ENCODE measurements at places on chromosomes 3 and 15.

DNA sequence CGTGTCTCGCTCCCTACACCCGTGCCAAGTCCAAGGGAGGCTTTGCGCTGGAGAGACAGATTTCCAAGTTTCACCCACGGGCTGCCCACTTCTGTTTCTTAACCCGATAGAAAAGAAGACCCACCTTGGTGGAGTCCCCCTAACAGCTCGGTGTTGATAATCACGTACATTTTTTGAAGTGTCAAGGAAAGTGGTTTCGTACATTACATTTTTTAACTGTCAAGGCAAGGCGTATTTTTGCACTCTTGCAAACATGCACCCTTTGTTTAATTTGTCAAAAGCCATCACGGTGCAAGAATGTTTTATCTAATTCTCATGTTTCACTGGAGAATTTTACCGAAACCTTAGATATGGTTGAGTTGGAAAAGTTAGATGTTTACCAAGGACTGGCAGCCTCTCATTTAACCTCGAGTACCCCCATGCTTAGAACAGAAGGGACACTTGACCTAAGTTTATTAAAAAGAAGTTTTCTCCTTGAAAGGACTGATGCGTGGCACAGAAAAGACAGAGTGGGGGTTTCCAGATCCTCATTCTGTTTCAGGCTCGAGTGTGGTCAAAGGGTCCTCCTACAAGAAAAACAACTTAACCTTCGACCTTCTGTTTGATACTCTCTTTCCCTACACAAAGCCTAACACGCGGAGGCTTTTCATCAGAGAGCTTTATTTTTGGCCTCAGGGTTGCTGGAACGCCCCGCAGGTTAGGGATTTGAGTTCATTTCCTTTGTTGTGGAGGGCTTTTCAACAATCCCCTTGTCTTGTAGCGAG, 882 bp downstream of the GXYLT2 start:
- no peak for DNase-seq

DNA sequence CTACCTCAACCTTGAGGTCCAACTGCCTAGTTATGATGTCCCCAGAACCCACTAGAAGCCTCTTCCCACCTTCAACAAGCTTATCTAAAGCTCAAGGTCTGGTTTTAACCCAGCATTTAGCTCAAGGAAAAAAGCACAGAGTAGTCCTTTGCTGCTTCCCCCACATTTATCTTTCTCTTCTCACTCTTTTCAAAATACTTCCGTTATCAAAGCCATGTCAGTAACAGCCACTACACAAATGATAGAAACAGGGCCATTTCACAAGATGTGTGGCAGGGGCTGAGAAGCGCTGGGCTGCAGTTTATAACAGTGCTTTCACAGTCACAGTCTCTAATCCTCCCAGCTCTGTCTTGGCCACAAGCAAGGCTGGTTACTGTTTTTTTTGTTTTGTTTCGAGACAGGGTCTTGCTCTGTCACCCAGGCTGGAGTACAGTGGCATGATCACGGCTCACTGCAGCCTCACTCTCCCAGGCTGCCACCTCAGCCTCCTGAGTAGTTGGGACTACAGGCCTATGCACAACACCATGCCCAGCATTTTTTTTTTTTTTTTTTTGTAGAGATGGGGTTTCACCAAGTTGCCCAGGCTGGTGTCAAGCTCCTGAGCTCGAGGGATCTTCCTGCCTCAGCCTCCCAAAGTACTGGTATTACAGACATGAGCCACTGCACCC, 218.8 kb downstream of the OSBPL10 start:
- no peak for DNase-seq

DNA sequence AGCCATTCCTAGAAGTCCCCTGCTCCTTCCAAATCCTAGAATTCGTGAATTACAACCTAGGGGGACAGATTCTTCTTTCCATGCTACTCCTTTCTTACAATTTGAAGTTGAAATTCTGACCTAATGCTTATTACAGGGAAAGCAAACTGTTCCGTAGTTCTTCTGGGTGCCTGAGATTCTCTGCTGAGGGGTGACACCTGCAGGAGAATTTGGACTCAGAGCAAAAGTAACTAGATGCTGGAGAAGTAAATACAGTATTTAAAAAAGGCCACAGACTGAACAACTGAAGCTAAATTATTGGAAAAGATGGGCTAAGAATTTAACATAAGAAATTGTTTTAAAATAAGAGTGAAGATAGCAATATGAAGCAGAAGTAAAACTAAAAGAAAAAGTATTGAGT, 37.9 kb downstream of the ACAD9 start:
- no peak for DNase-seq

- no peak for DNase-seq
Measured at GRCh38 chr3:18127174-18127858, 297.8 kb downstream of the SATB1 start.

- no peak for DNase-seq
Measured at GRCh38 chr3:134650431-134651346, at the start of gene KY. Gene KY, minus strand, starts transcription at chr3:134651022. Its CDS starts 62 bp downstream, at chr3:134650960.

GRCh38 chr15:67840749-67841512, 1.1 kb upstream of the RNU6-1 start:
- no peak for DNase-seq

DNA sequence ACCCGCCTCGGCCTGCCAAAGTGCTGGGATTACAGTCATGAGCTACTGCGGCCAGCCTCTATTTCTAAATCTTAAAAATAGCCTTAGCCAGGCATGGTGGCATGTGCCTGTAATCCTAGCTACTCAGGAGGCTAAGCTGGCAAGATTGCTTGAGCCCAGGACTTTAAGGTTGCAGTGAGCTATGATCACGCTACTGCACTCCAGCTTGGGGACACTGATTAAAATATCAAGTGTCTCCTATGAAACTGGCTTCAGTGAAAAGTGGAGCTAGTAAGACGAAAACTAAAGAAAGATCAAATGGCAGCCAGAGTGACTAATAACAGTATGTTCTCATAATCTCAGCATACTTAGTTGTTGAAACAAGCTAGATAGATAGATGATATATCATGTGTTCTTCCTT, 112.5 kb downstream of the STT3B start:
- DNase-seq: no peak

- DNase-seq: no peak
Measured at GRCh38 chr3:129060276-129061022, at the start of gene GP9. Gene GP9, plus strand, starts transcription at chr3:129060779. Its CDS starts 961 bp downstream, at chr3:129061740.

DNA sequence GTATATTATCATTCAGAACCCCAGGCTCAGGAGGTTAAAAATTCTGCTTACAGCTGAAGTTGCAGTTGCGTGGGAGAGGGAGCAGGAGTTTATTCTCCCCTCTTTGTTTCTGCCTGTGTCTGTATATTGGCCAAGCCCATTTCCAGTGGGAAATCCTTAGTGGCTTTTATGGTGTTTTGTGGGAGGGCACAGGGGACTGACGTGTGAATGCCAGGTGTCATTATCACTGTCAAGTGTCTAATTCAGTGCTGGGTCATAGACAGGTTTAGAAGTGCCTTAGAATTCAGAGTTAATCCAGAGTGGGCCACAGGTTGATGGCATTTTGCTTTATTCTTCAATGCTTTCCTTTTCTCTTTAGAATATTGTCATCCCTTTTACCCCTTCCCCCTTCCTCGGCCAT, 33.4 kb downstream of the SLCO3A1 start:
- DNase-seq: no peak

DNA sequence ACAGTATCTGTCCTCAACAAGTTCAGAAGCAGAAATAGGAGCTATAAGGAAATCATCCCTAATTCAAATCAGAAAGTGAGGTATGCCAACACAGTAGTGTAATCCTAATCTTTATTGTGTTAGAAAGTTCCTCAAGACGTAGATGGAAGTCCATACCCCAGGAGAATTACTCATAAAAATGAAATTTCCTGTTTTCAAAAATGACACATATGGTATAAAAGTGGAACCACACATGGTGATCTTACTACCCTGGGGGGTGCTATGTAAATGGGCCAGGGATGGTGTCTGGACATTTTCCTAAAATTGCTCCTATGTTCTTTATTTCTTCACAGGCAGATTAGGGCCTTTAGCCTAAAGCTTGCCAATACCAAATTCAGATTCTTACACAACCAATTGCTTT, 204.1 kb downstream of the ARRDC4 start:
- DNase-seq: no peak

DNA sequence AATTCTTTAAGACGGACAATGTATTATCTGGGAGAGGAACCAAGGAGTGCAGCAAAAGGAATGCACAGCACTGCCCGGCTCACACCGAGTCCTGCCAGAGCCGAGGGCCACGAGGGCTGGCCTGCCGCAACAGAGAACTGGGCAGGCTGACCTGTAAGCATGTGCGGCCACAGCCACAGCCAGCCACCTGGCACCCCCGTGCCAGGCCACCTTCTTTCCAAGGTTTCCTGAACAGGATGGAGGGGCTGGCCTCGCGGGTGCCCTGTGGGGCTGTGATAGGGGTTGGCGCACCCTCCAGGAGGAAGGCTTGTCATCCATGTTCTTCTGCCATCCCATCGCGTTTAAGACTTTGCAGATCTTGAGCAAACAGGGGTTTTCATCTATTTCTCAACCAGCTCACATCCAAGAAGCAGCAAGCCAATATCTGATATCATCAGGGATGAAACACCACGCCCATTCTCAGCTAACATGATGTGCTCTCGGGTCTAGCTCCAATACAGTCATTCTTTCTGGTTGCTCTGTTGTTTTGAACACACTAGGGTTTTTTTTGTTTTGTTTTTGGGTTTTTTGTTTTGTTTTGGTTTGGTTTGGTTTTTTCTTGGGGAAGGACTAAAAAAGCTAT, 10.2 kb downstream of the CA12 start:
- DNase-seq: no peak

GRCh38 chr3:101325393-101326134, 5.2 kb upstream of the IMPG2 start:
- DNase-seq: no peak

DNA sequence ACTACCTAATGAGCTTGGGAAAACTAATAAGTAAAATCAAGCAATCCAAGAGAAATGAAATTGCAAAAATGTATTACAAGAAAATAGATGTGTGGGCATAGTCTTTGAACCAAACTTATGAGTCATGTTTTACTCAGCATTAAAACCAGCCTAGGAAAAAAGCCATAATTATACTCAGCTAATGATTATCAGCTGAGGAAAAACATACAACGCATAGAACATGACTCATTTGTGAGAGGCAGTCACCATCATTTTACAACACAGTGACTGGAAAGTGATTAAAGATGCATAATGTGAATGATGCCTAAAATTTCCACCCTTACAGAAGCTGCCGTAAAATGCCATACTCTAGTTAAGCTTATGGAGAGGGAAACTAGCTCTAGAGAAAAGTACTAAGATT, 238.0 kb upstream of the EOMES start:
- DNase-seq: no peak

DNA sequence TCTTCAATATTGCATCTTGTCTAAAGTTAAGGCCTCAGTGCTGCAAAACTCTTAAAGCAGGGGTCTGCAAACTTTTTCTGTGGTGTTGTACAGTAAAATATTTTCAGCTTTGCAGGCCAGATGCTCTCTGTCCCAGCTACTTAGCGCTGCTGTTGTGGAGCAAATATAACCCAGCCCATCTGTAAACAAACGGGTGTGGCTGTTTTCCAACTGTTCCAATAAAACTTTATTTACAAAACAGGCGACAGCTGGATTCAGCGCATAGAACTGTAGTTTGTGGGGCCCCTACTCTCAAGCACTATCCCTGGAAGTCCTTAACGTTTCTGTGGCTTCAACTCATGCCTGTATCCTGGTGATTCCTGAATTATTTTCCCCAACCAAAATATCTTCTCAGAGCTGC, 365.0 kb downstream of the FOXP1 start:
- DNase-seq: no peak
